ENCODE measurements at places on chromosomes 16 and 17.

GRCh38 chr17:81418710-81419318, 23.6 kb downstream of the BAHCC1 start:
- DNase-seq = no peak

- no peak for DNase-seq
Measured at GRCh38 chr17:55168958-55169687, 95.6 kb upstream of the HLF start.

DNA sequence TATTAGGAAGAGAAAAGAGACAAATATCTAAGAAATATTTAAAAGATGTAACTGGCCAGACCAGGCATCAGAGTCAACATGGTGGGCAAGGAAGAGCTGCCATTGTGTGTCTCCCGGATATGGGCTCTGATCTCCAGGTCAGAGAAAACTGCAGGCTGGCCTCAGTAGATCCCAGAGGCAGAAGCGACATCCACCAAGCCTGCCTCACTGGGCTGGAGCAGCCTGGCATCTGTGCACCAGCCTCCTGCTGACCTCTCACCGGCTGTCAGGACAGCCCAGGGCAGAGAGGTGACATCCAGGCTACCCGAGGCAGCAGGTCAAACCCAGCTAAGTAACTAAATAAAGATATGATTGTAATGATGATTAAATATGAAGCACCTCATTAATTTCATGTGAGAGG, 162.8 kb upstream of the TNRC6C start:
- DNase-seq = no peak

DNA sequence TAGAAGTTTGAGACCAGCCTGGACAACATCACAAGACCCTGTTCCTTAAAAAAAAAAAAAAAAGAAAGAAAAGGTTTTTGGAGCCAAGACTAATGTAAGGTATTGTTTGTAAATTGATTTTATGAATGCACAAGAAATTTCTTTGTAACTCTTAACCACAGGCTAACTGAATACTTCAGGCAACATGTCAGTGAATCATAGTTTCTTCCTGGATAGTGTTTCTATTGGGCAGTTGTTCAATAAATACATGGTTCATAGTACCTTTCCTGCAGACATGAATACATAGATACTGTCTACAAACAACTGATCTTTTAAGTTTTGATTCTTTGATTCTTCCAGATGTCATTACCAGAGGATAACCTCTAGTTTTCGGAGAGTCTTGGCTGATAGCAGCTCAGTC, 11.6 kb downstream of the DDX42 start:
- no peak for DNase-seq

- DNase-seq = peak; percentile 66
Measured at GRCh38 chr17:76772842-76773525, 35.1 kb downstream of the MFSD11 start.

GRCh38 chr17:56752263-56752836, 81.4 kb downstream of the C17orf67 start:
- no peak for DNase-seq

DNA sequence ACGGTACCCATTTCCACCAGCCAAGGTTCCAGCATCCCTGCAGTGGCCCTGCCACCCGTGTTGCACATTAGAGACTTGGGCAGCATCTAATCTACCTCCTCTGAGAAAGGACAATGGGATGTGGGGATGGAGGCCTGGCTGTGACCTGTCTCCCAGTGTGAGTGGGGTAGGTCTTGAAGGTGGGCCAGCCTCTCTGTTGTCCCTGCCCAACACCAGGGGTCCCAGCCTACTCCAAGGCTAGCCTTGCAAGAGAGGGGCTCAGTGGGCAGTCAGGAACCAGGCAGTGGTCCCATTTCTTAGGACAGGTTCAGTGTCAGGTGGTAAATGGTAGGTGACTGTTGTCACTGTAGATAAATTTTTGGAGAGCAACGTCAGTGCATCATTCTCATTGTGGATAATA, 384.5 kb downstream of the SNX29 start:
- DNase-seq = no peak

DNA sequence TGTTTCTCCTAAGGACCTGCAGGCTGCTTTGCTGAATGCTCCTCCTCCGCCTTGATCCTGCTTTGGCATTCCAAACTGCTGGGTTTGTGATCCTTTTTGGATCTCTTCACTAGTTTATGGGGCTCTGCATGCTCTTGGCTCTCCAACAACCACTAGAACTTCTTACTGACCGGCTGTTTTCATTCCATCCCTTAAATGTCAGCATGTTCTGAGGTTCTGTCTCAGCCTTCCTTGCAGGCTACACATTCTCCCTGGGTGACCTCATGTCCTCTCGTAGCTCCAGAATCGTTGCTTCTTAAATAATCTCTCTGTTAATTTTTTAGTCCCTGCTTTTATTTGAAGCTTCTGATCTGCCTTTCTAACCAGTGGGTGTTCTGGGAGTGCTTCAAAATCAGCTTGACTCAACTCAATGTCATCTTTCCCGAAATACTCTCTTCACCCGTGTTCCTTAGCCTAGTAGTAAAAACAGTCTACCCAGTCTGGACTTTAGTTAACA, 119.0 kb upstream of the HS3ST2 start:
- DNase-seq = no peak

DNA sequence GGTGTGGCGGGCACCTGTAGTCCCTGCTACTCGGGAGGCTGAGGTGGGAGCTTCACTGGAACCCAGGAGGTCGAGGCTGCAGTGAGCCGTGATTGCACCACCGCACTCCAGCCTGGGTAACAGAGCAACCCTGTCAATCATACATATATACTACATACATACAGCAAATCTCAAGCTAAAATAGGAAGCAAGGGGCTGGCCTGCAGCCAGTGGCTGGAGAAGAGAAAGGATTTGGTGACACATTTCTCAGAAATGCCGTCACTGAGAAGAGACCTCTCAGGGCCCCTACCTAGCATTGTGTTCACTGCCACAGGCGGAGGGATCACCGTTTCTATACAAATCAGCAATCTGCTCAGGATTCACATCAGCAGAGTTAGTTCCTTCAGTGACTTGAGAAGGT, 16.9 kb downstream of the NARF start:
- no peak for DNase-seq

GRCh38 chr17:29826114-29826692, 103.8 kb downstream of the SSH2 start:
- no peak for DNase-seq

DNA sequence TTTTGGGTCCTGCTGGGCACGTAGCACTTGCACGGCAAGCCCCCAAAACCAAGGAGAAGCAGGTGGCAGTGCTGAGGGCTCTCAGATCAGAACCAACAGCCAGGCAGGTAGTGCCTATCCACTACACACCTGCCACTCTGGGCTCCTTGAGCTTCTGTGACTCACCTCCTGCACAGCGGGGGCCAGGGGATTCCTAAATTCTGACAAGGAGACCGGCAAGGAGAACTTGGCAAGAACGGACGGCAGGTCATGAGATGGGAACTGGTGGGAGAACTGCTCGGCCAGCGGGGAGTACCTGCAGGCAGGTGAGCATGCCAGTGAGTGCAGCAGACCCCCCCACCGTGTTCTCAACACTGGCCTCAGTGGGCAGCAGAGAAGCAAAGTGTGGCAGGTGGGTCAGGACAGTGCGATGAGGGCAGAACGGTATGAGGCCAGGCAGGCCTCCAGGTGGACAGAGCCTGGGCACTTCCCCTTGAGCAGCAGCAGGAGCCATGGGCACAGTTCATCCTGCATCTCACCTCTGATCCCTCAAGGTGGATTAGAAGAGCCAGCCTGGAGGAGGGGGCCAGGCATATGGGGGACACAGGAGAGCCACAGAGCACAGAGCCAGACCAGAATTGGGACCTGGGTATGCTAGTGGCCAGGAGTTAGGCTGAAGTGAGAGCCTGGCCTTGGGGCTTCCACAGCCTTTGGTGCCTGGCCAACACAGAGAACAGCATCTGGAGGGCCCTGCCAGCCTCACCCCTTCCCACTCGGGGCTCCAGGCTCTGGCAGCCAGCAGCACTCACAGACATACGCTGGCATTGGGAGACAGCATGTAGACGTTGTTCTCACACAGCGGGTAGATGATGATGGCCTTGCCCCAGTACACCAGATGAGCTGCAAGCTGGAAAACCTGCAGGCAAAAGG, 14.7 kb downstream of the MPG start:
- no peak for DNase-seq

- DNase-seq = no peak
Measured at GRCh38 chr16:57289391-57290257, 5.2 kb upstream of the PLLP start.

DNA sequence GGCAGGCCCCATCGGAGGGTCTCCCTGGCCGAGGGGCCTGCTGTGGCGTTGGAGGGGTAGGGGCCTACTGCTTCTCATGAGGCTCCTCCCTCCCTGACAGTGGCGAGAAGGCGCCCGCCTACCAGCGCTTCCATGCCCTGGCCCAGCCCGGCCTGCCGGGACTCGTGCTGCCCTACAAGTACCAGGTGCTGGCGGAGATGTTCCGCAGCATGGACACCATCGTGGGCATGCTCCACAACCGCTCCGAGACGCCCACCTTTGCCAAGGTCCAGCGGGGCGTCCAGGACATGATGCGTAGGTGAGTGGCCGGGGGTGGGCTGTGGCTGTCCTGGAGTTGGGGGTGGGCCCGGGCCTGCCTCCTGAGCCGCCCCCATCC, 1.7 kb downstream of the CDT1 start:
- no peak for DNase-seq

DNA sequence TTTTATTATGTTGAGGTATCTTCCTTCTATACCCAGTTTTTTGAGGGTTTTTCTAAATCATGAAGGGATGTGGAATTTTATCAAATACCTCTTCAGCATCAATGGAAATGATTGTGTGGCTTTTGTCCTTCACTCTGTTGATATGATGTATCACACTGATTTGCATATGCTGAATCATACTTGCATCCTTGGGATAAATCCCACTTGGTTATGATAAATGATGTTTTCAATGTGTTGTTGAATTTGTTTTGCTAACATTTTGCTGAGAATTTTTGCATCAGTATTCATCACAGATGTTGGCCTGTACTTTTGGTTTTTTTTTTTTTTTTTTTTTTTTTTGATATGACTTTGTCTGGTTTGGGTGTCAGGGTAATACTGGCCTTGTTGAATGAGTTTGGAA, 23.1 kb downstream of the CD300LB start:
- DNase-seq = no peak

DNA sequence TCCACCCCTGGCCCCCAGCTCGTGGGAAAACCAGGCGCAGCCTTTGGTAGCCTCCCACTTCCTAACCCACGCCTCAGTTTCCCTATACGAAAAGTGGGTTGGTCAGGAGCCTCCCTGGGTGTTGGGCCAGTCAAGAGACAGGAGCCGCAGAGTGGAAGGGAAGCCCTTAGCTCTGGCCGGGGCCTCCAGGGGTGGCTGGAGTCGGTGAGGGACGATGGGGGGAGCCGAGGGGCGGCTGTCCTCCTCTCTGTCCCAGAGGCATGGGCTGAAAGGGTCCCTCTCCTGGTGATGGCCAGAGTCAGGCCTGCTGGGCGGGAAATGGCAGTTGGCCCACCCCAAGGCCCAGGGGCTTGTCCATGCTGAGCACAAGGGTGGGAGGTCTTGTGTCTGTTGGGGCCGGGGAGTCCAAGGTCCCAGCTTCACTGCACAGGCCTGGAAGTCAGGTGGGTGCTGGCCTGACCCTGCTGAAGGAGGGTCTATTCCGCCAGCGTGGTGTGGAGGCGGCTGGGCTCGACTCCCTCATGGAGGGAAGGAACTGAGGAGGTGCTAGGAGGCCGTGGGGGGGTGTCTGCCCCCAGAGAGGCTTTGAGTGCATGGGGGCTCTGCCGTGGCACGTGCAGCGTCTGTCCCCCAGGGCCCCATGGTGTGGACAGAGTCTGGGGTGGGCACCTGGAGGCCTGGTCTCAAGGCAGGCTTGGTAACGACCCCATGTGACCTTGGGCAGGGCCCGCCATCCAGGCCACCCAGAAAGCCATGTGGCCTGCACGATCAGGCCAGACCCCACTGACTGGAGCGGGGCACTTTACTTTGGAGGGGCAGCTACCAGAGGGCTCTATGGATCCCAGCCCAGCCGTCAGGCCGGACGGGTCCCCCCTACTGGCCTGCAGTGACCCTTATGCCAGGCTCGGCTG, 1.1 kb downstream of the SLC16A3 start:
- DNase-seq = no peak

DNA sequence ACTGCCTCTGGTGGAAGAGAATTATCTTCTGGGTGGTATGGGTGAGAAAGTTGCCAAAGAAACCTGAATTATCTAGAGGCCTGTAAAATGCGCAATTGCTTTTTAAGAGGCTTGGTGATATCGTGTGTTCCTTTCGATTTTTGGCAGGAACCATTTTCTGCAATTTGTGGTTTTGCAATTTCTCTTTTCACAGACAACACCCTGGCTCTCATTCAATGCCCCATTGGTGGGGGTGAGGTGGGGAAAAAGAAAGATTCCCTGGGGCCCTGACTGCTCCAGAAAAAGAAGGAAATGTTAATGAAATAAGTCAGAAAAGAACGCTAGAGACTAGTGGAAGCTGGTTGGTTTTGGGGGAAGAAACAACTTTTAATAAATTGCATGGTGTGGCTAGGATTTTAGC, 77.4 kb downstream of the ANKFN1 start:
- no peak for DNase-seq

GRCh38 chr16:85710732-85711131, 22.0 kb upstream of the GINS2 start:
- DNase-seq = no peak

DNA sequence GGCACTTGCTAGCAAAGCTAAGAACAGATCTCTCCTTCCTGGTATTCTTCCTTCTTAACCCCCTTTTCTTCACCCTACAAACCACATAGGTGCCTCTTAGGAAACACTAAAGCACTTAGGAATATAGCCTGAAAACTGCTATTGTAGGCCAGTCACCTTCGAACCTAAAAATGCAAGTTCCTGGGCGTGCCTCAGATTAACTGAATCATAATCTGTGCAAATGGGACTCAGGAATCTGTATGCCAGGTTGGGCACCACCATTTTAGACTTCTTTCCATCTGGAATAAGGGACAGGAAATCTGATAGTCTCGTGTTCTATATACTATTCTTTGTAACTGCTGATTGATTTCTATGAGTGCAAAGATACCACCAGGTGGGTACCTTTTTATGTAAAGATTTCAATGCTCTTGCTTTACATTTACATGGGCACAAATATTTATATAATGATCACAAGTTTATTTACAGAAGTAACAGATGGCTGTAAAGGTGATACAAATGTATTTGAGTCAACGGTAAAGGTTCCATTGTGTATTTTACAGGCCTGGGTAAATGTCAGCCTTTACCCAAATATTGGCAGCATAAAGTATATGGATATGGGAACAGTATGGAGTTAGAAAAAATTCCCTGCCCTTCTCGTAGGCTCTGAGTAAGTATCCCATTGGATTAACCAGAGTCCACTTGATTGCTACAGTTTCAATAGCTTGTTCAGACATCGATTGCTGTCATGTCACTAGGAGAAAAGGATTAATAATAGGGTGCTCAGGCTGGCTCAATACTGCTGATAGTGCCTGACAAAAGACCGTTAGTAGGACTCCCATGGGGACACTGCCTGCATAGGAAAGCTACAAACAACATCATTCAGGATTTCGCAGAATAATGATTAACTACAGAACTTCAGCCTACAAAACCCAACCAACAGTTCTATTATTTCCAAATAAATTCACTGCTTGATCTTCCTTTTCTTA, 124.7 kb downstream of the SNX11 start:
- no peak for DNase-seq

DNA sequence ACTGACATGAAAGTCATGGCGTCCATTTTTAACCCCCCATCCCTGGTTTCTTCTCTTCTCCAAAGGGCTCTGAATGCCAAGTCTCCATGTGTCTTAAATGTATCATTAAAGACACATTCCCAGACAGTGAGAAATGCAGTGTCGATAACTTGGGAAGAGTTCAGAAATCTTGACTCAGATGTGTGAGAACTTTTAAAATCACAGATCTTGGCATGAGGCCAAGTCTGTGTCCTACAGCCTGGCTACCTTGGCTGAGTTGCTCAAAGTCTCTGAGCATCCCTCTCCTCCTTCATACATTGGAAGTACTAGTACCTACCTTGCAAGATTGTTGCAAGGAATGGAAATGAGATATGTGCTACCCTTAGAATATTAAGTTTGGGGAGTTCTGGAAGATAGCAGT, 1046.5 kb upstream of the RBFOX1 start:
- DNase-seq = no peak

Data from kidney epithelial cell (primary cell).